HCEC 1CT (cell line): ENCODE measurements at places on chromosomes 3 and 15.

DNA sequence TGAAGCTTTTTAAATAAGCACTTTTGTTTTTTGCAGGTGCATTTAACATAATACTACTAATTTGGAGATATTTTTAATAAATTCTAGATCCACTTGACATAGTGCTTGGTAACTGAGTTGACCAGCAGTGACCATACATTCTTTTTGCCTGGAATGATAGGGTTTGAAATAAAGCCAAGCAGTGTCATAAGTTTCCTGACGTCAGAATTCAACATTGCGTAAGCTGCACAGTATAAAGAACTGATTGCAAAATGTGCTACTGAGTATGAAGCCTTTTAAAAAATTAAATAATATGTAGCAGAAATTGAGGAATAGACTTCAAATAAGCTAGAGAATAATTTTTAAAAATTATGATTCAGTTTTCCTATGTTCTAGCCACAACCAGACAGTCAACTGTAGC is 454.6 kb upstream of the ARPP21 start:
- no peak for DNase-seq

GRCh38 chr3:126035362-126036050 is 48.4 kb downstream of the SLC41A3 start:
- no peak for DNase-seq

- no peak for DNase-seq
Measured at GRCh38 chr3:193897731-193898180, 238.2 kb upstream of the HES1 start.

- peak; percentile 2 for DNase-seq
Measured at GRCh38 chr3:57646723-57647122, 46.2 kb downstream of the DENND6A start.

DNA sequence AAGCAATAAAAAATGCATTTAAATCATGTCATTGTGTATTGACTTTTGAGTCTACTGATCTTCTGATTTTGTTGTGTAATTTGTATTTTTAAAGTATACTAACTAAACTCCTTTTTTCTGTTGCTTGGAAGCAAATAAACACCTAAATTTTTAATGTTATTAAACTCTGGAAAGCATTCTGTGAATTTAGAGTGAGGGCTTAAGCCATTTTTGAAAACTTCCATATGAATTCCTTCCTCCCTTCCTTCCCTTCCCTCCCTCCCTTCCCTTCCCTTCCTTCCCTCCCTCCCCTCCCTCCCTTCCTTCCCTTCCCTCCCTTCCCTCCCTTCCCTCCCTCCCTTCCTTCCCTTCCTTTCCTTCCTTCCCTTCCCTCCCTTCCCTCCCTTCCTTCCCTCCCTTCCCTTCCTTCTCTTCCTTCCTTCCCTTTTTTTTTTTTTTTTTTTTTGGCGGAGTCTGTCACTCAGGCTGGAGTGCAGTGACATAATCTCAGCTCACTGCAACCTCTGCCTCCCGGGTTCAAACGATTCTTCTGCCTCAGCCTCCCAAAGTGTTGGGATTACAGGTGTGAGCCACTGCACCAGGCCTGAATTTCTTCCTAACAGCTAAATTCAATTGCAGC is 56.6 kb upstream of the SENP5 start:
- no peak for DNase-seq

DNA sequence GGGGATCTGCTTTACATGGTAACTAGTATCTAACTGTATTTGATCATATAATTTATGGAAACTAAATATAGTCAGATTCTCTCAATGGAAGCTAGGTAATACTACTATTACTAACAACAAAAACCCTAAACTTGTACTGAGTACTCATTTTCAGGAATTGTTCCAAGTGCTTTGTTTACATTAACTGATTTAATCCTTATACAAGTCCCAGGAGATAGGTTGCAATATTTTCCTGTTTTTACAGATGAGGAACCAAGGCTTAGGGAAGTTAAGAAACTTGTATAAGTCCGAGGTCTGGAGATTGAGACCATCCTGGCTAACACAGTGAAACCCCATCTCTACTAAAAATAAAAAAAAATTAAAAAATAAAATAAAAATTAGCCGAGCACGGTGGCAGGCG is 7.5 kb upstream of the MTHFS start:
- no peak for DNase-seq

GRCh38 chr15:83379579-83379959 is 67.6 kb upstream of the SH3GL3 start:
- peak; percentile 31 for DNase-seq
